Kidney glomerular epithelial cell (primary cell): ENCODE measurements at places on chromosomes 1 and 21.
A peak's percentile ranks its signal among the peaks of the same experiment; 100 is the strongest.

DNA sequence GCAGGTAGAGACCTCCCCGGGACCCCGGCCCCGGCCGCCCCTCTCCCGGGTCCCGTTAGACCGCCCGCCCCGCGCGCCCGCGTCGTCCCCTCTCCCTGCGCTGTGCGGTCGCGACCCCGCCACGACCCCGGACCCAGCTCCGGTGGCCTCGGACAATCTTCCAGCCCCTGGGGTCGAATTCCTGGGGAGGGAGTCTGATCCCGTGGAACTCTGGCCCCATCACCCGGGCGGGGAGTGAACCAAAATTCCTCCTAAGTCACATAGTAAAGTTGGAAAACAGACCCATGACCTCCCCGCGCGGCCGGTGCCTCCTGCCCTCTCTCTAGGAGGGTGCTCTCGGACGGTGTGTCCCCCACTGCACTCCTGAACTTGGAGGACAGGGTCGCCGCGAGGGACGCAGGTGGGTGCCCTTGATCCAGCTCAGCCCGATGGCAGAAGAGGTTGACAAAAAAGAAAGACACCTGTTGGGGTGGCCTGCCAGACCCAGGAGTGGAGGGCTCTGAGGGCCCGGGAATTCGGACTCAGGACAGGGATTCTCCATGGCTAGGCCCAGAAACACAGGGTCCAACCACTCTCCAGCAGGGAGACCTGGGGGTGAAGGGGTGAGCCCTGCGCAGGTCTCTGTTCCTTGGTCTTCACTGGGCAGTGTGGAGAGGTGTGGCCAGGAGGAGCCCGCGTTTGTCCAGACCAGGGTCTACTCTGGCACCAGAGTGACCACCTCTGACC lies 451 bp downstream of the ADAMTSL4 start:
- DNase-seq: no peak

GRCh38 chr1:11080931-11081330 lies 18.7 kb downstream of the EXOSC10 start:
- DNase-seq: no peak

- DNase-seq: no peak
These were observed 53.4 kb downstream of the DUSP10 start for GRCh38 chr1:221688488-221688843.

GRCh38 chr21:39141502-39141901 lies 41.7 kb downstream of the PSMG1 start:
- DNase-seq: no peak

GRCh38 chr1:54355931-54356679 lies 50.1 kb downstream of the SSBP3 start:
- no peak for DNase-seq

DNA sequence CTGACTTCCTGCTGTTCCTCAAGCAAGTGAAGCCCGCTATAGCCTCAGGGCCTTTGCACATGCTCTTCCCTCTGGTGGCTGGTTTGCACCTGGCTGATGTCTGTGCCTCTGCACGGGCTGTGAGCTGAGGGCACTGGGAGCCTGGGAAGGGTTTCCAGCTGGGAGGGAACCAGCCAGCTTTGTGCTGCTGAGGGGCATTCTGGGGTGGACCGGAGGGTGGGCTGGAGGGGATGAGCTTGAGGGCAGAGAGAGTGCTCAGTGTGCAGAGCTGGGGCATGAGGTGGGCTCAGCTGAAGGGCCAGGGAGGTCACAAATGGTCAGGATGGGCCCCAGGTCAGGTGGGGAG lies 305.7 kb downstream of the MATN1 start:
- no peak for DNase-seq

GRCh38 chr1:25458541-25459298 lies 28.0 kb downstream of the MACO1 start:
- no peak for DNase-seq

DNA sequence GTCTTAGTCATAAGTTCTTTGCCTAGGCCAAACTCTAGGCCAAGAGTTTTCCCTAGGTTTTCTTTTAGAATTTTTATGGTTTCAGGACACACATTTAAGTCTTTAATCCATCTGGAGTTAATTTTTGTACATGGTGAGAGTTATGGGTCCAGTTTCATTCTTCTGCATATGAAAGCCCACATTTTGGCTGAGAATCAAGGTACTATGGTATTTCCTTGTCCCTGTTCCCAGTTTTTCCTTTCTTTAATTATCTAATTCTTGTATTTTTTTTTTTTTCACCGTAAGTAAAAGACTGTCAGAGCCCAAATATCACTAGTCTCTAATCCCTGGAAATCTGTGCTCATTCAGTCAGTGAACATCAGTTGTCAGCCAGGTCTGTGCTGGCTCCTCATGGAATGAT lies 105.4 kb downstream of the MAP3K21 start:
- no peak for DNase-seq

DNA sequence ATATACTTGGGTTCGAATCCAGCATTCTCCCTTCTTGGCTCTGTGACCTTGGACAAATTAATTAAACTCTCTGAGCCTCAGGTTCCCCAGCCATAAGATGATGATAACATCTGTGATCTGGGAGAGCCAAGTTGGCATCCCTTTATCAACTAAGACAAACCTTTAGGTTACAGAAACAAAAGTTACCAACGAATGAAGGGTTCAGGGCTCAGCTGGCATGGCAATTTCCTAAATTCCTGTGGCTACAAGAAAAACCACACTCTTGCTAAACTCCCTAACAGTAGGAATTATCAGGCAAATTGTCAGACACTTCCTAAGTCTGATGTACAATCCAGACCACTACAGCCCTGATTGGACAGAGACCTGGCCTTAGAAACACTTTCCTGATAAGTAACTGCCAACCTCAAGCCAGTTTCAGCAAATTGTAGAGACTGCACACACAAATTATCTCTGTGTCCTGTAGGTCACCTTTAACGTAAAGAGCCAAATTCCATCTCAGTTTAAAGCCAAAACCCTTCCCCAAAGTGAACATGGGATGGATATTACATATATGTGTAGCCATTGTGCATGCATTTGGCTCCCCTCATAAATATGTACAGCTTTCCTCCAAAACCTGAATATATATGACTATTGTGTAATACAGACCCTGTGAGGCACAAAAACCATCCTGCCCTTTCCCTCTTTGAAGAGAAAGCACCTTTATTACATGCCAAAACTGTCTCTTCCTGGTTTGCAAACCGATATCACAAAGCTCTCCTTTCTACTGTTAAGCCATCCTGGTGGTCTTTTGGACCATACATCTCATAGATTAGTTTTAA lies 39.5 kb upstream of the EDARADD start:
- peak; percentile 23 for DNase-seq

DNA sequence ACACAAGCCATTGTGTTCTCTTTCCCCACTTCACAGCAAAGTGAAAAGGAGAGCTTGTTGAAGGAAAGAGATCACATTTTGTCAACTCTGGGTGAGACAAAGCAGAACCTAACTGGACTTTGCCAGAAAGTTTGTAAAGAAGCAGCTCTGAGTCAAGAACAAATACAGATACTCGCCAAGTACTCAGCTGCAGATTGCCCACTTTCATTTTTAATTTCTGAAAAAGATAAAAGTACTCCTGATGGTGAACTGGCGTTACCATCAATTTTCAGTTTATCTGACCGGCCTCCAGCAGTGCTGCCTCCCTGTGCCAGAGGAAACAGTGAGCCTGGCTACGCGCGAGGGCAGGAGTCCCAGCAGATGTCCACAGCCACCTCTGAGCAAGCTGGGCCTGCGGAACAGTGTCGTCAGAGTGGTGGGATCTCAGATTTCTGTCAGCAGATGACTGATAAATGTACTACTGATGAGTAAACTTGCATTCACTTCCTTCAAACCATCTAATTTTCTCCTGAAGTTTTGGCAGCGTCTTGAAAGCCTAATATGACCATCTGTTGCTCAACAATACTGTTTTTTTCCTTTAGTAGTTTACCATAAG lies 43.7 kb downstream of the BACH1 start:
- no peak for DNase-seq

DNA sequence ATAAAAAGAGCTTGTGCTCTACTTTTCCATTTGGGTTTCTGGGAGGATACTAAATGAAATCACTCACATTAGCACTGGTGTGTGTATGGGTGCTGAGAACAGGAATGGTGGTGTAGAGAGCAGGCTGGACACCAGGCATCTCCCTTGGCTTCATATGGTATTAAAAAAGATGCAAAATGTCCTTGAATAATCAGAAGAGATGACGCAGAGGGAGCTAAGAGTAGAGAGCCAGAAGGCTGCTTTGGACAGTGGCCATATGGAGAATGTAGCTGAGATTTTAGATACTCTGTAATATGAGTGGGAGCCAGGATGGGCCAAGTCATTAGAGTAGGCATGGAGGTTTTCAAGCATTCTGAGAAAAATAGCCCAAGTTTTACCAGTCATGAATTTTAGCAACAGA lies 112.3 kb upstream of the ZRANB2 start:
- DNase-seq: no peak

DNA sequence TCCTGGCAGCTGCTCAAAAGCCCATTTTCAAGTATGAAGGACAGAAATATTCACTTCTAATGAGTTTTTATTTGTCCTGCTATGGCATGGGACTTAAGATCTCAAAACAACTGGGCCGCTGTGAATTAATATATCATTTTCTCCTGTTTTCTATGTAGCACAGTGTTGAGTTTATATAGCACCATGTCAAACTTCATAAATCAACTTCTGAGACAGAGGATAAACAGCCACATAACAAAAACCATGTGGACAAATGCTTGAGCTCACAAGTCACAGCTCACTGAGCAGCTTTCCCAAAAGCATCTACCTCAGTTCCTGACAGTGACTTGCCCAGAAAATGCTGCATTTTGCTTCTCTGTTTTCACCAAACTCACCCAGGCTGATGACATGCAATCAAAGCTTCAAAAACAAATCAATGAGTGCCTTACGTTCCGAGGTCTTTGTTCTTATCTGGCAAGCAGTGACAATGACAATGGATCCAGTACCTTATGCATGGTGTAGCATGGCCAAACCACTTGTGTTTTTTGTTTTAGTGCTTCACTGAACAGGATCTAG lies 722.6 kb downstream of the LRRIQ3 start:
- DNase-seq: peak; percentile 19

DNA sequence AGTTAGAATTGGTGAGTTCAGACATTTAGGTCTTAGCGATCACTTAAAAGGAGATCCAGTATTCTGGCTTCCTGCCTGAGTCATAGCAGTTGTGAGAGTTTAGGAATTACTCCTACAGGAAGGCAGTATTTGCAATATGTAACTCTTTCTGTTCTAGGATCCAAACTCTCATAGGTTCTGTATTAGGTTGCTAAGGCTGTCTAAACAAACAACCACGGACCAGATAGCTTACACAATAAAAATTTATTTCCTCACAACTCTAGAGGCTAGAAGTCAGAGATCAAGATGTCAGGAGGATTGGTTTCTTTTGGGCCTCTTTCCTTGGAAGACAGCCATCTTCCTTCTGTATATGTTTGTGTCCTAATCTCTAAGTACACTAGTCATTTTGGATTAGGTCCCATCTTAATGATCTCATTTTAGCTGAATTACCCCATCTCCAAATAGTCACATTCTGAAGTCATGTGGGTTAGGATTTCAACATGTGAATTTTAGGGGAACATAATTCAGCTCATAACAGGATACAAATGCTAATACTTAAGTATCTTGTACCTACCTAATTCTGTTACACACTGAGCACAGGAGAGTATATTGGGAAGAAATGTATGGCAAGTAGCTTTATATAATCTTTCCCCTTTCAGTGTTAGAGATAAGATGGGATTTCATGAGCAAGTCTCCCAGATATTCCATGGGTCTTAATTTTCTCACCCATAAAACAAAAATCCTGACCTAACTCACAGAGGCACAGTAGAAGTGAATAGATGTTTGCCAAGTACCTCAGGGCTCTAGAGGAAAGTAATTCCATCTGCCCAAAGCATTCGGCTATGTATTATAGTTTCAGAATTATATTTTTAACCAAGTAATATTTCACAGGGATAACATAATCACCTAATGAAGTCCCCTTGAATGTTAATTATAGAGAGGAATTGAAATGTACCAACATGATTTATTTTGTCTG lies 144.4 kb downstream of the PTBP2 start:
- DNase-seq: no peak

DNA sequence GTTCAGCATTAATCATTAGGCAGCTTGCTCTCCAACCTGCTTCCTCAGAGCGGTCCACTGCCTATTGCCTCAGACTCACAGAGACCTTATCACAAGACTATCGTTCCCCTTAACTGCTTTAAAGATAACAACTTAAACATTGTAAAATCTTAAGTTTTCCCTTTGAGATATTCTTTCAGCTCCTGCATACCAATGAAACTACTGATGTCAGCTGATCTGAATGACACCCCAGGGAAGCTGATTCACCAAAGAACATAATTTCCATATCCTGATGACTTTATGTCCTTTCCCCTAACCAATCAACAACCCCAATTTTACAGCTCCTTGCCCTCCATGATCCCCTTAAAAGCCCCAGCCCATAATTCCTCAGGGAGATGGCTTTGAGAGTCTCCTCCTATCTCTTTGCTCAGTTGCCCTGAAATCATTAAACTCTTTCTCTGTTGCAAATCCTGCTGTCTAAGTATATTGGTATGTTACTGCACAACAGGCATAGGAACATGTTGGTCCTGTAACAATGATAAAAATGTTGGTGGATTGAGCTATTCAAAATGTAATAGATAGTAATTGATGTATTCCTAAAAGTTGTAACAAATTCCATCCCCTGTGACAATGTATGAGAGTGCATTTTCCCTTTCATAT lies 621.4 kb upstream of the RGS18 start:
- no peak for DNase-seq

DNA sequence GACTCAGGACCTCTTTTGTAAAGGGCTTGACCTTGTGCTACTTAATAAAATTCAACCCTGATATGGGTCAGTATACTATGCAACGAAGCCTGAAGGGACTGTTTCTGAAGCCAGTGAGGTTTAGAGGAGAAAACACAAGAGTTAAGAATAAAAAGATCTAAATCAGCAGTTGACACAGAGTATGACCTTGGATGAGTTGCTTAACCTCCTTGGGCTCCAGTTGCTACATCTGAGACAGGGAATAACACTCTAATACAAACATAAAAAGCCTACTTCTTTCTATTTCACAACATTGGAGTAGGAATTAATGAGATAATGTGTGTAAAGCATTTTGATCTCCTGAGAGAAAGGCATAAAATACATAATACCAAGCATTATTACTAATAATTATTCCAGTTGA lies 882.4 kb upstream of the ADGRL2 start:
- DNase-seq: no peak

- DNase-seq: peak; percentile 99
These were observed at the start of gene ZNF691 for GRCh38 chr1:42846257-42847110. Gene ZNF691 (plus strand): TSS chr1:42846613. CDS start chr1:42849659, 3,046 bp downstream.

DNA sequence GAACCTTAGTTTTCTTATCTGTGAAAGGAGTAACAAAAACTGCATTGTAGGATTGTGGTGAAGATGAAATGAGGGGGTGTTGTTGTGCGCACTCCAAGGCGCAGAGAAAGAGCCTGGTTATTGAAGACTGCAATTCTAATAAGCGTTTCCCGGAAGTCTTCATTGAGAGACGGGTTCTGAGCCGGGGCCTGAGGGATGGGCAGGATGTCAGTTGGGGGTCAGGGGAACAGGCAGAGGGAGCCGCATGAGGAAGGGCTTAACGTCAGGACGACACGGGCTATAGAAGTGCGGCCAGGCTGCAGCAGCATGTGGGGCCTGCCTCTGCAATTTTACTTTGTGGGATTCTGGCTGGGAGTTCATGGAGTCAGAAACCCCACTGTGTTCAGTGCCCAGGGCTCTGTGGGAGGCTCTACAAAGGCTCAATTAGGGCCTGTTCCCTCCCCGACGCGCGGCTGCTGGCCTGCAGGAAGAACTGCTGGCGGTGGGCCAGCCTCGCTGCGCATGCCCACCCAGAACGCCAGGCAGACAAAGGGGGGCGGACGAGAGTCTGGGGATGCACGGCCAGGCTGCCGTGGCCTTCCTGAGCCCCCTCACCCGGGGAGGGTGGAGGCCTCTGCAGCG lies 20.7 kb downstream of the TRIM62 start:
- DNase-seq: no peak
